Mesothelial cell of epicardium (in vitro differentiated cells): ENCODE measurements at places on chromosomes 3 and 15.

- DNase-seq = no peak
Observed at GRCh38 chr15:58163985-58164384, 25.8 kb downstream of the AQP9 start.

- no peak for DNase-seq
Observed at GRCh38 chr3:188209740-188210139, 55.8 kb downstream of the LPP start.

- DNase-seq = peak; percentile 25
Observed at GRCh38 chr3:195771646-195772300, 40.0 kb downstream of the MUC4 start.

DNA sequence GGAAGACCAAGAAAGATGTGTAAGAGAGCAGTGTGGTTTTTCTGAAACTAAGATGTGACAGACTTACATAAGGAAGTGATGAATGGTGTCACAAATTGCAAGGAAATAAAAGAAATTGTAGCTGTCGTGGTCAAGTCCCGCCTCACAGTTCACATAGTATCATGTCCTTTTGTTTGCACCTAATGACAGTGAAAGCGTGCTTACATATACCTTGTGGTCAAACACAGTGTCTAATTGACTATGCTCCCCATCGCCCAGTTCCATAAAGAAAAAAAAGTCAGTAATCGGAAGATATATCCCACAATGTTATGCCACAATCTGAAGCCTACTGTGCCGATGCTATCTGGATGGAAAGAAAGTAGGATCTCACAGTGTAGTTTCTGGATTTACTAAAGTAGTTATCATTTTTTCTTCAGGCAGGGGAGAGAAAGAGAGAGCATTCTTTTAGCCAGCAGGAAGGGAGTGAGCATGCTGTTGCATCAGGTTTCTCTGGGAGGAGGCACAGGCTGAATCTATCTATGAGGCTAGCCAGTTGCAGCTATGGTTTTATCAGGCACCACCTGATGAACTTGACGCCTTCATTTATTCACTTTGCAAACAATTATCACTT, 9.8 kb upstream of the PLSCR1 start:
- DNase-seq = no peak

- DNase-seq = peak; percentile 66
Observed at GRCh38 chr15:38252481-38253350, at the start of gene SPRED1. SPRED1 (plus strand) TSS chr15:38252836; CDS start chr15:38253186, 350 bp downstream.

GRCh38 chr3:109685084-109686079, 348.0 kb upstream of the DPPA4 start:
- no peak for DNase-seq

DNA sequence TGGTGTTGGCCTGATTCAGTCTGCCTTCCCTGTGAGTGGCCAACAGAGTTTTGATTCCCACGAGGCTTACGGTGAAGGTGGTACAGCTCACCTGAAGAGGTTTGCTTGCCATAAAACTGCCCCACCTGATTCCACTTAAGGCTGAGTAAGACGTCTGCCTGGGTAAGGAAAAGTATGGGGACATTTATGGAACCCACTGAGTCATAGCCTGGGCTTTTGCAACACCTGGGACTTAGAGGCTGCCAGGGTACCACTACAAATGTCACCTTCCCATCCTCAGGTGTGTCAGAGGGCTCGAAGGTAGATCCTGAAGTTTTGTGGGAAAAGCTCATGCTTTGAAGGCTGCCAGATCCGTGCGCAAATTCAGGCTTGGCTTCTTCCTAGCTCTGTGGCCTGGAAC, 56.9 kb upstream of the SLCO2A1 start:
- no peak for DNase-seq

GRCh38 chr3:192750201-192750600, 22.9 kb upstream of the FGF12 start:
- DNase-seq = no peak

DNA sequence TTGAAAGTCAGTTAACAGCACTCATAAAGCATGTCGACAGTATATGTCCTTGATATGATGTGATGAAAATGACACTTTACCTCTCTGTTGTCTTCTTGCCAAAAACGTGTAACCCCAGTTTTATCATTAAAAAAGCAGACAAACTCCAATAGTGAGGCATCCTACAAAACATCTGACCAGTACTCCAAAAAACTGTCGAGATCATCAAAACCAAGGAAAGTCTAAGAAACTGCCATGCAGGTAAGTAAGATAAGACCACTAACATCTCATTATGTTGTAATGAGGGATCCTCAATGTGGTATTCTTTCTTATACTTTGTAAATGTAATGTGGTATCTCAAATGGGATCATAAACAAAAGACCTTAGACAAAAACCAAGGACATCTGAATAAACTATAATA, 152.3 kb downstream of the NR1I2 start:
- DNase-seq = no peak

DNA sequence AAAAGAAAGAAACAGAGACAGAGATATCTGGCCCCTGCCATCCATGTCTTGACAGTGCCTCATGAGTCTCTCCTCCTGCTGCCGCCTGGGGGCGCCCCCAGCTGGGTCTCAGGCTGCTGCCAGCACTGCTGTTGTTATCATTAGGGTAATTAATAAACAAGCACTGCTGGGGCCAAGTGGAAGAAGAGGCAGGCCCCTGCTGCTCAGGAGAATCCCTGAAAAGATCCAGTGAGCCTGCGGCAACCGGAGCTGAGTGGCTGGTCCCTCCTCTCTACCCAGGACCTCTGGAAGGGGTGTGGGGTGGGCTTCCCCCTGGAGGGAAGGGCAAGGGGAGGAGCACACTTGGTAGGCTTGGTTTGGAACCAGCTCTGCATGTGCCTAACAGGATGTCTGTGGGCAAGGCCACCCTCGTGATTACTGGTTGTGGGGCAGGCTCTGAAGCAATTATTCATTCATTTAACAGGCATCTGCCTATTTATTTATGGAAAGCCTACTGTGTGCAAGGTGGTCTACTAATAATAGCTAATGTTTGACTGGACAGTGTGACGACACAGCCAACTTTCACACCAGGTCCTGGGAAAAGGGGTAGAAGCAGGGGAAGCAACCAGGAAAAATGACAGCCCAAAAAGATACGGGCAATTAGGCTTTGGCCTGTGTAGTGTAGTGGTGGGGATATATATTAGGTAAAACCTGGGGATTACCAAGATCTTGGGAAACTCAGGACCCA, 1.2 kb upstream of the TYRO3 start:
- peak; percentile 49 for DNase-seq

DNA sequence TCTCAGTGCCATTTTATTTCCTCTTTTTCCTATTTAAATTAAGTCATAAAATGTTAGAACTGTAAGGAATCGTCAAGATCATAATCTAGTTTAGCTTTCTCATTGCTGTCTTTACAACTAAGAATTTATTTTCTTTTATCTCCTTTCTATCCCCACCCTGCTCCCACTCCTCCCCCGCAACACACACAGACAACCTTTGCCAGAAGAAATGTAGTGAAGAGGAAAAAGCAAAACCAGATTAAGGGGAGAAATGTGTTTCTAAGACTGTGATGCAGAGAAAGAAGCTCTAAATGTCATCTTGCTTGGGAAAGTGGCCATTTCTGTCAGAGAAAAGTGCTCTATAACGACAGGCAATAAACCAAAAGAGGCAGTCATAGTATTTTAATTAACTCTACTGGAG, 78.3 kb upstream of the MLF1 start:
- no peak for DNase-seq

- no peak for DNase-seq
Observed at GRCh38 chr3:110323349-110323748, 748.3 kb upstream of the NECTIN3 start.

GRCh38 chr3:40079203-40079846, 230.2 kb upstream of the EIF1B start:
- no peak for DNase-seq

DNA sequence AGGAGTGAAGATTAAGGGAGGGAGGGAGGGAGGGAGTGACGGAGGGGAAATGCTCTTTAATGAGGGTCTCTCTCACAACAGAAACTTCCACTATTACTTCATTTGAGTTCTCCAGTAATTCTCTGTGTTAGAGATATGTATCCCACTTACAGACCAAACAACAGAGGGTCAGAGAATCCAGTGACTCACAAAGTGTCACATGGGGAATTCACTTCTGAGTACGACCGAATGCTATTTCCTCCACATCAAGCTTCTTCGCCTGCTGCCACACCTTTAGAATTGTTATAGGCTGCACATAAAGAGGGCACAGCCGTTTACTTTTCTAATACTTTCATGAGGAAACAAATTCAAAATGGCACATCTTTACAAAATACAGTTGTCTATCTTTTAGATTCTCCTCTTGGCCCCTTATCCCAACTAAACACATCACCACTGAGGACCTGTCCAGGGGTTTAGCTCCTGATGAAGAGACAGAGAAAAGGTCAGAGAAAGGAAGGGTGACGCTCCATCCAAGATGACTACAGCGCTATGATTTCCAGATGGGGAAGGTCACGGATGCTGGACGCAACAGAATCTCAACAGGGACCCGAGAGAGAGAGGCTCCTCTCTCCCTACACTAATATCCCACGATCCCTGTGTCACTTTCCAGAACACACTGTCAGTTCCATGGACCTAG, 119.0 kb downstream of the XXYLT1 start:
- DNase-seq = no peak

DNA sequence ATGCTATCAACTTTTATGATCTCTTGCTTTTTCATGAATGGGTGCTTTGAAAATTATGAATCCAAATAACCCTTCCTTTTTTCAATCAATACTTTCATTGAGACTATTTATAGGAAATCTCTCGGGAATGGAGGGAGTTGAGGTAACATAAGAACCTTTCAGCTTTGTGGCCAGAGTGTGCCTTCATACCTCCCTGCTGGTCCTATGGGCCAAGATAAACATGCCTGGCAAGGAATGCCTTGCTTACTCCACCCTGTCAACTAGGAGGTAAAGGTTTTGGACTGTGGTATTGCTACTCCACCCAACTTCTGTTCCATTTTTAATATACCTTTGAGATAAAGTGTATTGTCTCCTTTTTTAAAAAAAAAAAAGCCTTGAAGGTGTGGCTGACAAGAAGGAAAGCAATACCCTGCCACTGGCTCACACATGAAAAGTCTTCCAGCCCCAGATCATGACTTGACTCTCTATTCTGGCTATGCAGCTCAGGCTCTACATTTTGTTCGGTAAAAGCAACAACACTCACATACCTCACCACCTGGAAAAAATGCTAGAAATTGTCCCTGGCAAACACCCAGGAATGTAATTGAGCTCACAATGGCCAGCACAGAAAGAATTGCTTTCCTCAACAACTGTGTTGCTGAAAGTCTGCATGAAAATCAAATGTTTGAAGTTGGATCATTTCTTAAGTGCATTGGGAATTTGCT, 35.8 kb downstream of the COL8A1 start:
- DNase-seq = no peak

DNA sequence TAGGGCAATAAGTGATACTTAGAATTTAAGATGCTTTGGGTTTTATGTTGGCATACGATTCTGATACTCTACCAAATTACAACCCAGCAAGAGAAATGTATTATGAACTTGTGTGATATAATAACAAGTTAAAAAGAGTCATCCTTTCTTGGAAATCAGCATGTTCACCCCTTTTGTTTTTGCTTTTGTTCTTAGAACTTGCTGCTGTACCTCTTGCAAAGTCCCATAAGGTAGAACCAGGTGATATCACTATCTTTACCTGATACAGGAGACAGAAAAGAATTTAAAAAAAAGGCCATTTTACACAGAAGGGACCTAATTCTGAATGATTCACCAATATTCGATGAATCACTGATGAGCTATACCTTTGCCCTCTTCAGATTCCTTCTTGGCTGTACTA, 810.4 kb downstream of the FHIT start:
- no peak for DNase-seq
